ENCODE measurements at places on chromosomes 3 and 15.

DNA sequence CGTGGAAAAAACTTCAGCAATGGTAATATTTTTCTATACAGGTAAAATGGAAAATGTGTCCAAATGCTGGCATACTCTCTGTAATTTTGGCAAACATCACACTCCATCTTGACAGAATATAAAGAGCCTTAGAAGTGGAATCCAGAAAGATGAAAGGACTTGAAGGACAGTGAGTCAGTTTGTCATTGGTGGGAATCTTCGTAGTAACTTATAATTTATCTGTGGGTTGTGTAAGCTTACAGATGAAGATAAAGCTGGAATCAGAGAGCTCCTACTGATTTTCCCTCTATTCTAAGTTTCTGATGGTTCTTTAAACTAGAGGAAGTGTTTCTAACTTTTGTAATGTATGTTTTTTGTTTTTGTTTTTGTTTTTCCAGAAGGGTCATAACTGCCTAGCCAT is 8.7 kb upstream of the PDZRN3 start:
- no peak for DNase-seq

DNA sequence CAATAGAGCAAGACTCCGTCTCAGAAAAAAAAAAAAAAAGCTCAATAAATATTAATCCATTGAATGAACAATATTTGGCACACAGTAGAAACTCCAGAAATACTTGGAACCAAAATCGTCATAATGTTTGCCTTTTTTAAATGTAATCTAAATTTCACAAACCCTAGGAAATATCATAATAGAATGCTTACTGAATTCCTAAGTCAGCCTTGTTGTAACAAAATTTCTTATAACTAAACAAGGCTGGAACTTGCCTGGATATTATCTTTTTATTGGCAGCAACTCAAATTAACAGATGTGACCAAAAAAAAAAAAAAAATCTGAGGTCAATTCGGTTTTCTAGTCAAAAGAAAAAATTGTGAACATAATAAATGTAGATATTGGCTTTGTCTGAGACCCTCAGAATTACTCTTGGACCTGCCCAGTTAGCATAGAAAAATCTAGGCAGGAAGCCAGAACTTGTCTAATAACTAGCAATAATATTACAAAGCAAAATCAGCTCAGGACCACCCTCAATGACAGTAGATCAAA is 33.3 kb downstream of the GABPB1 start:
- DNase-seq: no peak

- DNase-seq: no peak
Measured at GRCh38 chr15:87816016-87816415, 440.5 kb downstream of the NTRK3 start.

DNA sequence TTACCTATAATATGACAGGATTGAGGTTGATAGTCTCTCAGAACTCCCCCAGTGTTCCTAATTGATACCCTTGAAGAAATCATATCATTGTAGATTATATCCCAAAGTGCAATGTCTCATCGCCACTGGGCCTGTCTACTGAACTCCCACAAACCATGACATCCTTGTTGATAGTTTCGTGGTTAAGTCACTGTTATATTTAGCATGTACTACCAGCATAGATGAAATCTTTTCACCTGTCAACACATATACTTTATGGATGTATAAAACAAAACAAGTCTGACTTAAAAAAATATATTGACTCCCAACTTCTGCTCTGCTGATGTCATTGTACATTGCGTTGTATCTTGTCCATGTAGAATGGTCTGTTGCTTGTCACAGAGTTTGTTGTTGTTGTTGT is 128.1 kb downstream of the IQCH start:
- DNase-seq: no peak

DNA sequence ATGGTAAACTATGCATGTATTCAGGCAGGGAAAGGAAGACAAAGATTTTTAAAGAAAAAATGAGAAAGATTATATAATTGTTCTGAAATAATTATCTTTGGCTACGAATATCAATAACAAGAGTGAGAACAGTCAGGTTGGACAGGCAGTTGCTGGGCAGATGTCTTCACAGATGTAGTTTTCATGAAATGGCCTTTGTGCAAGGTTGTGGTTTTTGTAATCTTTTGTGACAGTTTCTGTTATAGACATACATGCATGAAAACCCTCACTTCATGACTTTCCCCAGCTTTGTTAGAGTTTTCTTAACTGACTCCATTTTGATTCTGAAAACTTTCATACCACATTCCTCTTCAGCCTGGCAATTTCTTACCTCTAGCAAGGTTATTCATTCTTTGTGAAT is 34.9 kb upstream of the SLC25A36 start:
- no peak for DNase-seq

DNA sequence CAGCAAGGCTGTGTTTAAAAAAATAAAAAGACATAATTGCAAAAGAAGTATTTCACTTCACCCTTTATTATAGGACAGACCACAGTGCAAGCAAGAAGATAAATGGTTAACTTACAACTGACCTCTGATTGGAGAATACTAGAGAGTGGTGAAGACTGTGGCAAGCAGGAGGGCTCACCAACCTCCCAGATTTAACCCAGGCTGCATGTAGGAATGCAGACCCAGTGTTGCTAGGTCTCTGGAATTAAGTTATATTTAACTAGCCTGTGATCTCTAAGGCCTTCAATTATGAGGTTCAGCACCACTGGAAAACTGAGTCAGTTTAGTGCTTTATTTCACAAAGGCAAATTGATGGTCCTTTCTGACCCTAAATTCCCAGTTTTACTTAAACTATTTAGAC is 436.6 kb downstream of the LPP start:
- no peak for DNase-seq

DNA sequence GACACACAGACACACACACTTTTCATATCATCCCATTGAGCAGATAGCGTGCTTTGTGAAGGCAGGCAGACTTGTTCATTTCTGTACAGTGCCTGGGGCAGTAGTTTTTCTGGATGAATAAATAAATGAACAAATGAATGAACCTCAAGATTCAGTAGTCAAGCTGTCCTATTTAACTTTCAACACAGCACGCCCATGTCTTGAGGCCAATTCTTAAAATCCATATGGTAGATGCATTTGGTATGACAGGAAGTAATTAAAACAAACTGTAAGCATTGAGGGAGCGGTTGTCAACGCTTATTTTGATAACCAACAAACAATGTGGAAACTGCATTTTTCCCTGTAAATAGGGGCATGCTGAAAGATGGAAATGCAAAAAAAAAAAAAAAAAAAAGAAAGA is 80.0 kb upstream of the BNC1 start:
- DNase-seq: no peak

- DNase-seq: no peak
Measured at GRCh38 chr3:33947272-33948195, 149.1 kb downstream of the PDCD6IP start.

DNA sequence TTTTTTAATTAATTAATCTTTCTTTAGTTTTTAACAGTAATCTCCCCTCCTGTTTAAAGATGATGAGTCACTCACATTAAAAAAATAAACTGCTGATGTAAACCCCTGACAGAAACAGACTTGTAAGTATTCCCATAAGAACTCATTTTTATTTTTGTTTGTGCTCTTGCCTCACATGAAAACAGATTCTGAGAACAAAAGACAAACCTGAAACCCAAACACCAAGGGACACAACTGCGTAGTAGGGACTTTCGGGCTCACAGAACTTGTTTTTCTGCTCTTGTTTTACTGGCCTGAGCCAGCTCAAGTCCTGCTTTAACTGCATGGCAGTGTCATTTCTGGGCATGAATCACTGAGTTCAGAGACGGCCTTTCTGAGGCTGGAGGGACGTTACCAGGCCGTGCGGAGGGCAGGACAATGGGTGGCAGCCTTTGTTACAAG is 600.8 kb downstream of the FOXP1 start:
- no peak for DNase-seq

DNA sequence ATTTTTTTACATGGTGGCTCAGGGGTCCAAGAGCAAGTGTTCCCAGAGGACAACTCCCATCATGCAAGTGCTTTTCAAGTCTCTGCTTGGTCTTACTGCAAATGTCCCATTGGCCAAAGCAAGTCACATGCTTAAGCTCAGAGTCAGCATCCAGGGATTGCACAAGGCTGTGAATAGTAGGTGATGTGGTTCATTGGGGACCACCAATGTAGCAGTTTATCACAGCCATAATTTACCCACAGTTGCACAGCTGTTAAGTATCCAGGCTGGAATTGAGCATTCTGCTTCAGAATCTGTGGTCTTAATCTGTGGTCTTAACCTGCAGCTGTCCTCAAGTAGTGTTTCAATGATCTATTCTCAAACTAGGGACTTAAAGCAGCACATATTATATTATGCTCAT is 71.4 kb upstream of the PLCL2 start:
- DNase-seq: no peak

GRCh38 chr3:187247398-187247797 is 44.1 kb downstream of the MASP1 start:
- DNase-seq: no peak

Measured in stimulated activated CD4-positive, alpha-beta T cell treated with anti-CD3 and anti-CD28 coated beads, Interleukin-4, amount 100 ng/mL, for 4 hours (primary cell).